OCI-LY7 (cell line): ENCODE measurements at places on chromosomes 13 and 19.

GRCh38 chr19:49716154-49716553 lies 25.2 kb downstream of the CPT1C start:
- DNase-seq = no peak

DNA sequence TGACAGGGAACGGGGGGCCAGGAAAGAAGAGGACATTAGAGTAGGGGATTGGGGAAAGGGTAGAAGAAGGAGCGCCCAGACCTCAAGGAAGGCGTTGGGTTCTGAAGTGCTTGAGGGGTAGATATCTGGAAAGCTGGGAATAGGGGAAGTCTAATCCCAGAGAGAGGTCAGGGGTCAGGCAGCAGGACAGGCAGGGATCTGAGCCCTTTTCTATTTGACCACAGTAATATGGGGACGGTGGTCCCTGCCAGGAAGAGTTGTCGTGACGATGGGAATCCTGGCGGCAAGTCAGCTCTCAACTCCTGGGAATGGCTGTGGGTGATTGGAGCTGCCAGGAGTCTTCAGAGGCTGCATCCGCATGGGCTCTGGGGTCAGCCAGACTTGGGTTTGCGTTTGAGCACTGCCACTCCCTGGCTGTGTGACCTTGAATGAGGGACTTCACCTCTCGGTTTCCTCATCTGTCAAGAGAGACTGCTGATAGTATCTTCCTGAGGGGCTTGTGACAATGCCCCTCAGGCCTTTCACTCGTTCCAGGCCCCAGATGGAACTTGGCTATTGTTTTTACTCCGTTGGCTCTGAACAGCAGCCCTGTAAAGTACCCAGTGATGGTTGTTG lies 1.3 kb downstream of the AP2A1 start:
- DNase-seq = no peak

- DNase-seq = no peak
Observed at GRCh38 chr19:5269926-5270325, 70.7 kb downstream of the PTPRS start.

DNA sequence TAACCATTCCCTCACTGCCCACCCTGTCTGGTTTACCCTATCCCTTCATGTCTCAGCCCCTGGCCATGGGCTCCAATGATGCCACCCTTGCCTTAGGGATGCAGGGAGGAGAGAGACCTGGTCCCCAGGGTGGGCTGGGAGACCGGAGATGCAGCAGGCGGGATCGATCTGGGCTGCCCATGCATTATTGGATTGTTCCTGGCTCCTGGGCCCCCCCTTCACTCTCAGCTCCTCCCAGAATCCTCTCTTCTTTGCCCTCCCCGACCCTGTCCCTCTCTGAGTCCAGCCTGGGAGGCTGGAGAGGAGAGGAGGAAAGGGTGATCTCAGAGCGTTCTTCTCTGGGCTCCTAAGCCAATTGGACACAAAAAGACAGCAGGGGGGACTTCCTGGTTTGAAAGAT lies 5.8 kb downstream of the KASH5 start:
- DNase-seq = no peak

GRCh38 chr13:109422161-109422560 lies 364.2 kb downstream of the IRS2 start:
- DNase-seq = no peak

DNA sequence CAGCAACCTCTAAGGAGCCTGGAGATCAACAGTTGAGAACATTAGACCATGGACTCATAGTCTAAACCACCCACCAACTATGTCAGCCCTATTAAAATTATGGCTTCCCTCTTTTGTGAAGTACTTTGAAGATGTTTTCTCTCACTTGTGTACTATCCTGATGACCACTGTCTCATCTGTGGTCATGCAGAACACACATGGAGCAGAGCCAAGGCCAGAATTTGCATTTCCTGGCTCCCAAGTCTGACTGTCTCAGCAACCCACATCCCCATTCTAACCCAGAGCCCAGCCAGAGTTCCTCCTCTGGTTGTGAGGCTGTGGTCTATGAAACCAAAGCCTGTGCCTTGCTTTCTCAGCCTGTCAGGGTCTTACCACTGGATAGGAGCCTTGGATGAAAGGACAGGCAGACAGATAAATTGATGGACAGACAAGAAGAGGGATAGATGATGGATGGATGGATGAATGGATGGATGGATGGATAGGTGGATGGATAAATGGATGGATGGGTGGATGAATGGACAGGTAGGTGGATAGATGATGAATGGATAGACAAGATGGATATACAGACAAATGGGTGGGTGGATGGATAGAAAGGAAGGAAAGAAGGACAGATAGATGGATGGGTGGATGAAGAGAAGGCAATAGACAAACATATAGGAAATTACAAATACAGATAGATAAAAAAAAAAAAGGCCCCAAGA lies 35.4 kb downstream of the ZNF557 start:
- DNase-seq = peak; percentile 13

GRCh38 chr13:50152655-50153309 lies 137.5 kb downstream of the KCNRG start:
- peak; percentile 81 for DNase-seq

- DNase-seq = no peak
Observed at GRCh38 chr13:20623000-20623399, 56.0 kb downstream of the IFT88 start.

GRCh38 chr19:30790056-30790680 lies 418.0 kb downstream of the ZNF536 start:
- DNase-seq = no peak

- DNase-seq = no peak
Observed at GRCh38 chr19:39428283-39429112, 7.3 kb downstream of the RPS16 start.

DNA sequence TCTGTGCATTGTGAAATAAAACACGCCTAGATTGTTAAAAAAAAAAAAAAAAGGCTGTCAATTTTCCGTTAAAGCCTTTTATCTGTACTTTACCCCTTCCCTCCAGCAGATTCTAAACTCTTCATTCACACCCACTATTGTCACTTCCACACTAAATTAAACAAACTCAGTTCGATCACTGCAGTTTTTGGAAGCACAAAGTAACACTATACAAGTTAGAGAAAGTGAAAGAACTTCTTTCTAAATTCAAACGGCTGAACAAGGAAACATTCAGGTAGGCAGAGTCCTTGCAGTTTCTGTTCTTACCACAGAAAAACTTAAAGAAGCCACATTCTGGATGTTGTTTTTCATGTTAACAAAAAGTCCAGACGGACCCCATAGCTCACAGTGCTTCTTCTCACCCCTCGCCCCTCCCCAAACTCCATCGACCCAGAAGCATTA lies 27.5 kb upstream of the UBE2L5 start:
- DNase-seq = peak; percentile 57

DNA sequence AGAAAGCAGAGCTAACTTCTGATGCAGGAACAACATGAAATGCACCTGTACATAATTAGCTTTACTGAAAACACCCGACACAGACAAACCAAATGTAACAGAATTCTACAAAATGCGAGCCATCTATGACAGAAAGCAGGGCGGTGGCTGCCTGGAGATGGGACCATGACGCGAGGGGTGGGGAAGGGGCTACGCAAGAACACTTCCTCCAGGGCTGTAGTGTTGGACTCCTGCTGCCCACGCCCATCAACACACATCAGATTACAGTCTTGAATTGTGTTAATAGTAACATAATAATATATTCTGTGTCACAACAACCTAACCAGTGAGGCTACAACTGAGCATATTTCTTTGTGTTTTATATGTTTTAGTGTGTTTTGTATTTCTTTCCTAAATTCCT lies 103.2 kb downstream of the SPACA7 start:
- DNase-seq = no peak

DNA sequence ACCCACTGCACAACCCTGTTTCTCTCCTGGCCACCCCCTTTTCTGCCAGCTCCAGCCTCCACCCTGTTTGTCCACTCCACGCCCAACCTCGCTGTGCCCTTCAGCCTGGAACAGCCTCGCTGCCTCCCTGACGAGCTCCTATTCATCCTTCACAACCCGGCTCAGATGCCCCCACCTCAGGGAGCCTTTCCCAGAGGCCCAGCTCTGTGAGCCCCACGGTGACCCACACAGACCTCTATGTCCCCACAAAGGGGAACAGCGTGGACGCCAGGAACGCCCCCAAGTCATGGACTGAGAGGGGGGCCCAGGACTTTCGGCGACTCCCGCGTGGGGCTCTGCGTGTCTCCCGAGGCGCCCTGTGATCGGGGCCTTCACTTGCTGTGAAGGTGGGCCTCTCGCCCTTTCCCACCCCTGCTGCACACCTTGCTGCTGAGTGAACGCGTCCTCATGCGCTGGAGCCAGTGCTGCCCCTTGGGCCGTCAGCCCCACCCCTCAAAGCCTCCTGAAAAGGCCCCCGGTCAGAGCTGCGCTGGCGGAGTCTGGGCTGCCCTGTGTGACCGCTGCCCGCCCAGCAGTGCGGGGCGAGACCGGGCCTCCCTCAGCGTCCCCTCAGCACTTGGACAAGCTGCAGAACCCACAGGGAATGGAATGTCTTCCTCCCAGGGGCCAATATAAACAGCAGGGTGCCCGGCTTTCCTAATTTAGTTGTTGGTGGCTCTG lies 40.0 kb downstream of the ADPRHL1 start:
- no peak for DNase-seq

DNA sequence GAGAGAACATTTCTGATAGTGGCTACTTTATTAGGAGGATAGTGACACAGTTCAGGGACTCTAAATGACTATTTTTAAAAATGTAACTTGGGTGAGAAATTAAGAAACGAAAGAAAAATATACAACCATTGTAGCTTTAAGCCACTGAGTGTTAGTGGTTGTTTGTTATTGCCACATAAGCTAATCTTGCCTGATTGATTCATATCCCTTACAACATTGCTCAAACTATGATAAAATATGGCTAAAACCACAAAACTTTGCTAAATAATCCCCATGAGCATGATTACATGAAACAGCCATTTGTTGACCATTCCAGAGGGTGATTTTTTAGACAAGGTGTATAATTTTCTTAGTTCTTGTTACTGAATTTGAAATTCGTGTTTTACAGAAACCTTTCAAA lies 343.4 kb downstream of the SLITRK5 start:
- no peak for DNase-seq

DNA sequence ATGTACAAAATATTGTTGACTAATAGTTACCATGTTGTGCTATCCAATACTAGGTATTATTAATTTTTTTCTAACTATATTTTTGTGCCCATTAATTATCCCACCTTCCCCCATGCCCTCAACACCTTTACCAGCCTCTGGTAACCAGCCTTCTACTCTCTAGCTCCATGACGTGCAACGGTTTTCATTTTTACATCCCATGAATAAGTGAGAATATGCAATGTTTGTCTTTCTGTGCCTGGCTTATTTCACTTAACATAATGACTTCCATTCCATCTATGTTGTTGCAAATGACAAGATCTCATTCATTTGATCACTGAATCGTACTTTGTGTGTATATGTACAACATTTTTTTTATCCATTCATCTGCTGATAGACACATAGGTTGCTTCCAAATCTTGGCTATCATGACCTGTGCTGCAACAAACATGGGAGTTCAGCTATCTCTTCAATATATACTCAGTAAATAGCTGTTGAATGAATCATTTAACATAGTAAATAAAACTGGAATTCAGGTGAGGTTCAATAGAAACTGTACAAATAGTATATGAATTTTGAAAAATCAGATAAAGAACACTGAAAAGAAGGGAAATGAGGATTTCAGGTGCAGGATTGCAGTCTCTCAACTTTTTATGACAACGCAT lies 509.0 kb upstream of the MIR17HG start:
- DNase-seq = no peak
